Activated CD4-positive, alpha-beta memory T cell treated with anti-CD3 and anti-CD28 coated beads for 36 hours (primary cell): ENCODE measurements at places on chromosomes 12 and 14. TPM values are rescaled to one million over a fixed set of nuclear protein-coding genes. Genes with fewer than 3 reads are reported as not detected.

The KRT86 gene
- 0.12 TPM for total RNA-seq

The GPR65 gene
- total RNA-seq: 13.7 TPM

GRCh38 chr14:76765461-76765931, 4.2 kb downstream of the VASH1 start:
- H3K4me3 ChIP-seq: no peak overlapping the region
- DNase-seq: peak; percentile 3
- H3K36me3 ChIP-seq: no peaks in the 10 kb centered on the region
- H3K27me3 ChIP-seq: no peaks in the 10 kb centered on the region

DNA sequence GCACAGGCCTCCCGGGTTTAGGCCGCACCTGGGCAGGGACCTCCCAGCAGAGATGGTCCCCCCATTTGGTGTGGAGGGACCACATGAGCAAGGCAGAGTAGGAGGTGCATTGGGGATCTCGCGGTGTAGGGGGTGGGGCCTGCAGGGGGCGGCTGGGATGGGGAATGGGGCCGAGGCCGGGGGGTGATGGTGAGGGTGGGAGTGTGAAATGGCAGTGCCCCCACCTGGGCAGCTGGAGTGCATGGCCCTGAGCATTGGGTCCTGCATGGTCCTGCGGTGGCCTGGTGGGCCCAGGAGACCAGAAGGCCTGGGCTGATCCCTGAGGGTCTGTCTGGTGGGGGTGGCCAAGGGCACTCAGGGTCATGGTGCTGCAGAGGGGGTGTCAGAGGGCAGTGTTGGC, 111.8 kb downstream of the KIF26A start:
- H3K4me1 ChIP-seq: no peaks in the 10 kb centered on the region
- no peak overlapping the region for H3K27ac ChIP-seq
- H3K36me3 ChIP-seq: no peaks in the 10 kb centered on the region
- no peaks in the 10 kb centered on the region for H3K27me3 ChIP-seq
- H3K4me3 ChIP-seq: no peak overlapping the region

- no peak overlapping the region for H3K4me3 ChIP-seq
- peak overlapping the region; percentile 51 for H3K27ac ChIP-seq
- H3K27me3 ChIP-seq: no peaks in the 10 kb centered on the region
- H3K4me1 ChIP-seq: peaks cover 46% of the 10 kb centered on the region
These were observed 40.7 kb downstream of the TPCN1 start for GRCh38 chr12:113261847-113262470.

DNA sequence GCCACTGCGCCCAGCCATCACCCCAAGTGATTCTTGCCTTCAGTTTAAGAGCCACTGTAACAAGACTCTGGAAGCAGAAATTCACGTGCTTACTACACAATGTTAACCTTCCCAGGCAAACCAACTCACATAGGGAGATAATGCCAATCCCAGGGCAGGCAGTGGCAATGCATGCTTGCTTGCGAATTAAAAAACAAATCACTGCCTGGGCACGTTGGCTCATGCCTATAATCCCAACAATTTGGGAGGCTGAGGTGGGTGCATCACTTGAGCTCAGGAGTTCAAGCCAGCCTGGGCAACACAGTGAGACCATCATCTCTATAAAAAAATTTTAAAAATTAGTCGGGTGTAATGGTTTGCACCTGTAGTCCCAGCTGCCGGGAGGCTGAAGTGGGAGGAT, 37.8 kb upstream of the P2RX4 start:
- no peaks in the 10 kb centered on the region for H3K27me3 ChIP-seq
- peaks cover 14% of the 10 kb centered on the region for H3K36me3 ChIP-seq
- H3K4me3 ChIP-seq: no peak overlapping the region
- no peak overlapping the region for H3K27ac ChIP-seq
- DNase-seq: no peak

DNA sequence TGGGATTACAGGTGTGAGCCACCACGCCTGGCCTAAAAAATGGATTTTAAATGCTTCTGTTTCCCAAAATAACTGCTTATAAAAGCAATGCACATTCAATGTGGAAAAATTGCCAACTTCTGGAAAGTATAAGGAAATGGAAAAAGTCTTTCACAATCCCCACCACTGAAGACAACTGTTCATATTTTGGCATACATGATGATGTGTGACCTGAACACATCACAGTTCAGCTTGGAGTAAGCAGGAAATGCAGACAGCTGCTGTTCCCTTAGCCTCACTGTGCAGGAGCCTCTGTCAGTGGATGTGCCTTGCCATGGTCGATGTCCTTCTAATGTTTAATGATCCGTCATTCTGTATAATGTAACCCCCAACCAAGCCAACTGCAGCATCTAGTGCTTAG, 5.2 kb downstream of the MTERF2 start:
- H3K4me3 ChIP-seq: no peak overlapping the region
- peaks cover 24% of the 10 kb centered on the region for H3K36me3 ChIP-seq
- H3K27ac ChIP-seq: no peak overlapping the region

- peaks cover 2% of the 10 kb centered on the region for H3K36me3 ChIP-seq
- no peak overlapping the region for H3K27ac ChIP-seq
- no peak for DNase-seq
- no peaks in the 10 kb centered on the region for H3K27me3 ChIP-seq
- H3K4me3 ChIP-seq: no peak overlapping the region
- no peaks in the 10 kb centered on the region for H3K4me1 ChIP-seq
These were observed 14.1 kb downstream of the CORO1C start for GRCh38 chr12:108717243-108717642.

The C12orf56 gene
- not detected for total RNA-seq

DNA sequence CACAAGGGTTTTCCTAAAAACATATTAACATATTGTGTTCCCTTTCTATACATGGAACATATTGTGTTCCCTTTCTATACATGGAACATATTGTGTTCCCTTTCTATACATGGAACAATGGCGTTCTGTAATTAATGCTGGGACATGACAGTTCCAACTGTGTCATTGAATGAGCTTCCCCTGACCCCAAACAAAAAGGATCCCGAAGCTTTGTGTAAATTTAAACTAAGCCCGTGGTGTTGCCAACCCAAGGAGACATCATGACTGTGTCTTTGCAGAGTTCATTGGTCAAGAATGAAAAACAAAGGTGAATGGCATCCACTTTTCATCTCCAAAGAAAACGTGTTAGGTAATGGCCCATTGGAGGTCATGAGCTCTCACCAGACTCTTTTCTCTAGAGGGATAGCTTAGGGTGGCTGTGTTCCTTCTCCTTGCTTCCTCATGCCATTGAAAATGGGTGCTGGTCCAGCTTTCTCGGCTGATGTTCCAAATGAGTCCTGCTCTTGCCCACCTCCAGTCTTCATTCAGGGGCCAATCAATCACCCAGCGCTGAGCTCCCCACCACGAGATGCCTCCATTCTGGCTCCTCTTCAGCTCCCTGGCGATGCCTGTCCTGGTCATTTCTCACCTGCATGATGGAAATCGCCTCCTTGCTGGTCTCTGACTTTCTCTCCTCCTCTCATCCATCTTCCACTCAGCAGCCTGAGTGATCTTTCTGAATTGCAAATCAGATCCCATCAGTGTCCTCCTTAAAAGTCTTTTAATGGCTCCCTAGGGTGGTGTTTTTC, 156.1 kb downstream of the VRK1 start:
- H3K27me3 ChIP-seq: no peaks in the 10 kb centered on the region
- H3K4me1 ChIP-seq: peaks cover 6% of the 10 kb centered on the region
- no peak overlapping the region for H3K4me3 ChIP-seq

- peaks cover 13% of the 10 kb centered on the region for H3K27me3 ChIP-seq
- peaks cover 8% of the 10 kb centered on the region for H3K4me1 ChIP-seq
- H3K4me3 ChIP-seq: no peak overlapping the region
- no peak overlapping the region for H3K27ac ChIP-seq
These were observed 51.3 kb upstream of the KCNA1 start for GRCh38 chr12:4858386-4858785.

The KRT6A gene
- not detected for total RNA-seq

DNA sequence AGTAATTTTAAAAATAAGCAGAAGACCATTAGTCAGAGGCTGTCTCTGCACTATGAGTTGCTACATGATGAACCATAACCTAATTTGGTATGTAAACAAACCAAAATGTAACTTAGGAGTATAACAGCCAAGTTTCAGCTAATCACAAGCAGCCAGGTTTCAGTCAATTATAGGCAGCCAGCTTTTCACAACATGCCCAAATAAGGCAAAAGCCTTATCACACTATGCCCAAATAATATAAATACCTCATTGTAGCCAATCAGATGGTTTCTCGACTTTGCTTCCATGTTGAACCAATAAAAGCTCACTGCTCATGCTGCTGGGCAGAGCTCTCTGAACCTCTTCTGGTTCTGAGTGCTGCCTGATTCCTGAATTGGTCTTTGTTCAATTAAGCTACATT, 38.6 kb downstream of the GARIN6 start:
- no peak for DNase-seq
- no peak overlapping the region for H3K4me3 ChIP-seq
- no peaks in the 10 kb centered on the region for H3K36me3 ChIP-seq
- no peak overlapping the region for H3K27ac ChIP-seq

- no peaks in the 10 kb centered on the region for H3K4me1 ChIP-seq
- no peaks in the 10 kb centered on the region for H3K27me3 ChIP-seq
- no peak for DNase-seq
- H3K27ac ChIP-seq: no peak overlapping the region
- H3K4me3 ChIP-seq: no peak overlapping the region
- no peaks in the 10 kb centered on the region for H3K36me3 ChIP-seq
These were observed 31.4 kb downstream of the NCKAP5L start for GRCh38 chr12:49796606-49797448.

- peaks cover 27% of the 10 kb centered on the region for H3K4me1 ChIP-seq
- no peak overlapping the region for H3K4me3 ChIP-seq
- peaks cover 24% of the 10 kb centered on the region for H3K36me3 ChIP-seq
- no peak for DNase-seq
These were observed 12.8 kb downstream of the ZFYVE1 start for GRCh38 chr14:73014105-73014504.

DNA sequence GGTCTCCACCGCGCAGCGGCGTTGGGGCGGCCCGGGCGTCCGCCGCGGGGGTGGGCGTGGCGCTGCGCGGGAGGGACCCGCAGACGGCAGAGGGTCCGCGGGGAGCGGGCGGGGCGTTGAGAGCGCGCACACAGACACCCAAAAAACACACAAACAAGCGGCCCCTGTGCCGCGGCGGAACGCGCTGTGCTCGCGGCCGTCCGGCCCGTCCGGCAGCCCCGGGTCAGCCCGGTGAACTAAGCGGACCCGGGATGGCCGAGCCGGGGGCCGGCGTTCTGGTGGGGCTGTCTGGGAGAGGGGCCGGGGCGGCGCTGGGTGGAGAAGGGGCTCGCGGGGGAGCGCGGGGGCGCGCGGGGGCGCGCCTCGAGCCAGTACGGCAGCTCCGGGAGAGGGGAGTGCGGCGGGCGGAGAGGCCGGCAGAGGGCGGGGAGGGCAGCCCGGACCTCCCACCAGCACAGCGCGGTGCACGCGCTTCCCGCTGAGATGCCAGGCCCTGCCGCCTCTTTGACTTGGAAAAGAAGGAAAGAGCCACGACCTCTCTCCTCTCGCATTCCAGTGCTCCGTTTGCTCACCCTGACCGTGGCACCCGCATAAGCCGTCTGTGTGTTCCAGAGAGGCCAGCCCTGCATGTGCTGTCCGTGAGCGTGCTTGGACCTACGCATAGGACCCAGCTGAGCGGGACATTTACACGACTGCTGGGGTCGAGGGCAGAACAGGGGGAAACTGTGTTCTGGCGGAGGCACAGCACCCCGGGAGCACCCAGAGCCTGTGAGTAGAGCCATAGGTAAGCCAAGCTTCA, 10.3 kb downstream of the SLC6A12 start:
- peaks cover 45% of the 10 kb centered on the region for H3K27me3 ChIP-seq
- peaks cover 2% of the 10 kb centered on the region for H3K4me1 ChIP-seq
- no peaks in the 10 kb centered on the region for H3K36me3 ChIP-seq
- H3K4me3 ChIP-seq: no peak overlapping the region

DNA sequence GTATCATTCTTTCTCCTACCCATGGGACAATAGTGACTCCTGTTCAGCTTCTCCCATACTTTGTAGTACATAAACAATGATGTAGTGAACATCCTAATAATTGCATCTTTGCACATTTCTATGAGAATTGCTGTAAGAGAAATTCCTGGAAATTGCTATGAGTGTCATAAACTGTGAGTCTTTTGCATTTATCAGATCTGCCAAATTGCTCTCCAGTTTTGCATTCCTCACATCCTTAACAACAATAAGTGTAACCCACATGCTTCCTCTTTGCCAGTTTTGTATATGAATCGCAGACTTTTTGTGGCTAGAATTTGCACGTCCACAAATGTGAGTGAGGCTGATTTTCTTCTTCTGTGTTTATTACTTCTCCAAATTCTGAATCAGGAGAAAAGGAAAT, 124.0 kb upstream of the TBX5 start:
- DNase-seq: no peak
- H3K4me3 ChIP-seq: no peak overlapping the region
- no peaks in the 10 kb centered on the region for H3K4me1 ChIP-seq
- H3K27ac ChIP-seq: no peak overlapping the region

The NTF3 gene
- total RNA-seq: not detected

- H3K4me1 ChIP-seq: no peaks in the 10 kb centered on the region
- H3K4me3 ChIP-seq: no peak overlapping the region
- H3K27me3 ChIP-seq: no peaks in the 10 kb centered on the region
- H3K36me3 ChIP-seq: peaks cover 5% of the 10 kb centered on the region
- H3K27ac ChIP-seq: no peak overlapping the region
These were observed 53.3 kb downstream of the KIF21A start for GRCh38 chr12:39389399-39390150.

DNA sequence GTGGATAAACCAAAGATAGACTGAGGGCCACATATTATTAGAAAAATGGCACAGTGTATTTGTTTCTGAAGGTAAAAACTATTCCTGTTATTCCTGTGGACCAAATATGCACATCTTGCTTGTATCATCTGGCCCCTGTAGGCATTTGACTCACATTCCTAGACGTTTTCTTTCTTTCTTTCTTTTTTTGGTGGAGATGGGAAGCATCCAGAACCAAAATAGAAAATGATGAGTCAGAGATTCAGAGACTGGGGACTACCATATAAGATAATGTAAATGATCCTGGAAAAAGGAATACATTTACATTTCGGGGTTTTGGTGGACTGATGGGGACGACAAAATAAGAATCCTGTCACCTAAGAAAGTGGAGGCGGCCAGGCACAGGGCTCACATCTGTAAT, 24.2 kb downstream of the TRIM9 start:
- peaks cover 2% of the 10 kb centered on the region for H3K27me3 ChIP-seq
- H3K36me3 ChIP-seq: no peaks in the 10 kb centered on the region
- no peak overlapping the region for H3K4me3 ChIP-seq

GRCh38 chr14:60856111-60856510, 121.5 kb downstream of the MNAT1 start:
- DNase-seq: no peak
- peaks cover 59% of the 10 kb centered on the region for H3K36me3 ChIP-seq
- H3K27ac ChIP-seq: no peak overlapping the region
- peaks cover 22% of the 10 kb centered on the region for H3K4me1 ChIP-seq
- no peak overlapping the region for H3K4me3 ChIP-seq

- no peak for DNase-seq
- H3K4me1 ChIP-seq: peaks cover 12% of the 10 kb centered on the region
- H3K27me3 ChIP-seq: no peaks in the 10 kb centered on the region
- H3K36me3 ChIP-seq: no peaks in the 10 kb centered on the region
These were observed 87.0 kb downstream of the ITPK1 start for GRCh38 chr14:93028724-93029076.

GRCh38 chr12:88418856-88419497, 161.3 kb downstream of the KITLG start:
- no peaks in the 10 kb centered on the region for H3K27me3 ChIP-seq
- no peak for DNase-seq
- H3K4me1 ChIP-seq: no peaks in the 10 kb centered on the region
- no peak overlapping the region for H3K4me3 ChIP-seq
